ENCODE measurements at places on chromosomes 11 and 22.

GRCh38 chr11:22208151-22208858, 15.4 kb downstream of the ANO5 start:
- DNase-seq: no peak

- DNase-seq: no peak
These were observed 42.0 kb downstream of the MCHR1 start for GRCh38 chr22:40721266-40721665.

DNA sequence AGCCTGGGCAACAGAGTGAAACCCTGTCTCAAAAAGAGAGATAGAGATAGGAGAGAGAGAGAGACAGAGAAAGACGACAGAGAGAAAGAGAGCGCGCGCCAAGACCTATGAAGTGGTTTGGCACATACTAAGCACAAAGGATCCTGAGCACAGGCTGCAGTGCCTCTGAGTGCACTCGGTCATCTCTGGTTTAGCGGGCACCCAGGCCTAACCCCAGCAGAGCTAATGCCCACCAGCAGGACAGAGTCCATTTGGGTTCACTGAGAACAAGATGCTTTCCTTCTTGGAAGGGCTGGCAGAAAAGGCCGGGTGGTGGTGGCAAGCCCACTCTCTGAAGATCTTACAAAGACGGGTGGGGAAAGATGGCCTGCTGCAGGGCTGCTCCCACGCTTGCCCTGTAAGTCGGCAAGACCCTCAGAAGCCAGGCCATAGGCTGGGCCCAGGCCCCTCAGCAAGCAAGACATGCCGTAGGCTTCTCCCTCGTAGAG, 3.3 kb downstream of the SCARF2 start:
- DNase-seq: no peak

DNA sequence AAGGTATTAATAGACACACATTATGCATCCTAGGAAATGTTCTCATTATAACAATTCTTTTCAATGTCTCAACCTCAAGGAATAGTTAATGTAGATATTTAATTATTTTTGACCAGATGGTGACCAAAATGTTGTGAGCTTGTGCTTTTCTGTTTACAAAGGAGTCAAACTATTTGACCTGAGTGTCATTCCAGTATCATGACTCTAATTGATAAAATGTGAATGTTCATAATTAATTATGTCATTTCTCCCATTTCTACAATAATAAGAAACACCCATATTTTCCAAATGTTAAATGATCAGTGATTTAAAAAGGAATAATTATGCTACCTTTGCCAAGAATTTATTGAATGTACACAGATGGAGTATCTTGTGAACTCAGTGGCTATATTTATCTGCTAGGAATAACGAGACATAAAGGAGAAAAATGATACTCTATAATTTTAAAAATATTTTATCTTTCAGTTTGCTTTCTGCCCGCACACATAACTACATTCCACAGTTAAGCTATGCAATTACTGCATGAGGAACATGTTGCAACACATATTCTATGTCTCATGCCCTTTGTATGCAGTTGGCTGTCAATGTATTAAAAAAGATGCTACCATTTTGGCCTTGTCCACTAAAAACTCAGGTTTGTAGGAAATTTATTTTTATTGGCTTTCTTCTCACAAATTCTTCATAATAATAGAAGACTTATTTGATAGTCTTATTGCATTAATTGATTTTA, 376.7 kb upstream of the CCDC179 start:
- DNase-seq: no peak

DNA sequence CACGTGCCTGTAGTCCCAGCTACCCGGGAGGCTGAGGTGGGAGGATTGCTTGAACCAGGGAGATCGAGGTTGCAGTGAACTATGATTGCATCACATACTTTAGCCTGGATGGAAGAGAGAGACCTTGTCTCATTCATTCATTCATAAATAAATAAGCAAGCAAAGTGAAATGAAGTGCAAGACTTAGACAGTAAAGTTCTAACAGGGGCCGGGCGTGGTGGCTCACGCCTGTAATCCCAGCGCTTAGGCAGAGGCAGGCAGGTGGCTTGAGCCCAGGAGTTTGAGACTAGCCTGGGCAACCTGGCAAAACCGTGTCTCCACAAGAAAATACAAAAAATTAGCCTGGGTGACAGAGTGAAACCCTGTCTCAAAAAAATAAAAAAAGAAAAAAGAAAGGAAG, 1.6 kb upstream of the ZNF280A start:
- no peak for DNase-seq

DNA sequence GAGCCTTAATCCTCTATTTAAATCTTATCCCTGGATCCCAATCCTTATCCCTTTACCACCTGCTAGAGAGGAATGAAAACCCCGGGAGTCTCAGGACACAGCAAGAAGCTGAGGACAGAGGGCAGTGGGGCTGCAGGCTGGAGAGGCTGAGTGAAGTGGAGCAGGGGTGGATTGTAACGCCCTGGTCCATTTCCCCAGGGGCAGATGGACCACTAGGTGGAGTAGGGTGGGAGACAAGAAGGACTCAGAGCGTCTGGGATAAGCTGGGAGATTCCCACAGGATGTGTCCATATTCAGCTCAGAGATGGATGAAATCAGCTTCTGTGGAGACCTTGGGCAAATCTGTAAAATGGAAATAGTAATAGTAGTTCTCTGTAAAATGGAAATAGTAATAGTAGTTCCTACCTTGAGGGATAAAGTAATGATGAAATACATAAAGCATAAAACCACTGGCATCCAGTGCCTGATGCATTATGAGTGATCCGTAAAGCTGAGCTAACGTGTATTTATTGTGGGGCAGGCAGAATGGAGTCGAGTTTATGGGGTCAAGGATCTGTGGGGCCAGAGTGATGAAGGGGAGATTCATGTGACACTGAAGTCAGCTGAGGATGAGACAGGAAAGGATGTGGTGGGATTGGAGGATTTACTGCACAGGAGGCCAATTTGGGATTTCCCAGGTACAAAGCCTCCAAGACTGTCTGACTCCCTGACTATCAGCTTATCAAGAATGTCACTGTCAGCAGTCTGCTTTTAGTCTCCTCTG, 1.9 kb upstream of the ROBO4 start:
- no peak for DNase-seq

DNA sequence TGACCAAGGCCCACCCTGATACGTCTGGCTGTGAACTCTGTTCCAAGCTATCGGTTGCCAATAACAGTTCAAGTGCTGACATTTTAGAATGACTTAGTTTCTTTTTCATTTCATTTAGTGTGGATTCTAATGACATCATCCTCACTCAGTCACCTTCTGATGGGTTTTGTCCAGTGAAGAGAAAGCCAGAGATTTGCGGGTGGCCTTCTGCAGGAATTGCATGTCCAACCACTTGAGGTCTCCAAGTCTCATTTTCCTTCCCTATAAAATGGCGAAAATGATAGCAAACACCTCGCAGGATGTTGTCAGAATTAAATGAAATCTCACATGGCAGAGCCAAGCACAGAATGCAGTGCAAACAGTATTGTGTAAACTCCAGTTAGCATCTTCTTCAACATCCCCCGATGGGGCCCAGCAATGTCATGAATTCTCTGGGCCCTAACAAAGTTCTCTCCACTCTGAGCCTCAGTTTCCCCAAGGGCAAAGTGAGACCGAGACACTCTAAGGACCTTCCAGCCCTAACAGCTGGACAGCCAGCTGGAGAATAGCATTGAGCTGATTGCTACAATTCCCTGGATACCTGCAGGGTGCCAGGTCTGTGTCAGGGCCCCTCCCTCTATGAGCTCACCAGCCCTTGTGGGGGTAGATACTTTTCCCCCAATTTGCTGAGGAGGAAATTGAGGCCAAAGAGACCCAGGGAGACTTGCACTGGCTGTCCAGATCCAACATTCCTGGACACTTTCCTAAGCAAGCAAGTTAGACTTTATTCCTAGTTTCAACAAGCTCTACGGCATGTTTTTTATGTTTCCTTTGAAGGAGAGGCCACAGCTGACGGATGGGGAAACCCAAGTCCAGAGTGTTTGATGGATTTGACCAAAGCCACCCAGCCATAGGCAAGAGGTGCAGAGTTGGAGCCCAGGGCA, 286.7 kb downstream of the MN1 start:
- no peak for DNase-seq

GRCh38 chr11:62682518-62682917, 3.6 kb upstream of the UBXN1 start:
- DNase-seq: no peak

DNA sequence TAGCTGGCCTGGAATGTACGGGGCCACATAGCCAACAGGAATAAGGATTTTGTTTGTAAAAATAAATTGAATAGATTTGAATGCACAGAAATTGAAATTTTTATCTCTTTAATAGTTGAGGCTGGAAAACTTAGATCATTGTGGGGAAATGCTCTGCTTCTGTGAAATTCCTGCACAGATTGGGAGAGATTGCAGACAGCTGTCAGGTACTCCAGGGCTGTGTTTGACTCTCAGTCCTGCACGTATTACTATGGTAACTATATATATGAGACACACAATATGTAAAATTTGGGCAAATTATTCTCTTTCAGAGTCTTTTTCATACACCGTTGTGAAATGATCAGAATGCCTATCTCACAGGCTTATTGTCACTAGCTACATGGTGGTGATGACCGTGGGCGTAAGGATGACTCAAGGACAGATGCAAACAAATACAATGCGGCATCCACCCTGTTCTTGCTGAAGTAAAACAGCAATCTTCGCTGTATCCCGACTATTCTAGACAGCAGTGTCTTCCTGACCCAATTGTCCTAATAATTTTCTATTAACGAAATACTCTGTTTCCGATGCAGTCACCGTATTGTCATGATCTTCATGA, 79.4 kb downstream of the ZC3H12C start:
- DNase-seq: no peak

GRCh38 chr11:82901922-82902485, 468 bp downstream of the DDIAS start:
- no peak for DNase-seq

DNA sequence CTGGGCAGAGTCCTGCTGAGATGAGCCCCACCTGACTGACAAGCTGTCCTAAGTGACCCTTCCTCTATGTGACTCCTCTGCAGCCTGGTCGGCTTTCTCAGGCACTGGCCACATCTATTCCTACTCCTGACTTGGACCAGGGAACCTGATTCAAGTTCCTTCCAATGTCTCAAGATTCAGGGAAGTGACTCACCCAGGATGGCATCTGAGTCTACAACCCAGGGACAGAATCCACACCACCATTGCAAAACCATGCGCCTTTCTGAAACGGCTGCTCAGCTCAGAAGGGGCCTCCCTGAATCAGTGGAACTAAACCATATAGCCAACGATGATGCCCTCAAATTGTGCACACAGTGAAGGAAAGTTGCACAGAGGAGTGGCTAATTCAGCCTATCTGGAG, 63.9 kb upstream of the CSNK2A3 start:
- no peak for DNase-seq

DNA sequence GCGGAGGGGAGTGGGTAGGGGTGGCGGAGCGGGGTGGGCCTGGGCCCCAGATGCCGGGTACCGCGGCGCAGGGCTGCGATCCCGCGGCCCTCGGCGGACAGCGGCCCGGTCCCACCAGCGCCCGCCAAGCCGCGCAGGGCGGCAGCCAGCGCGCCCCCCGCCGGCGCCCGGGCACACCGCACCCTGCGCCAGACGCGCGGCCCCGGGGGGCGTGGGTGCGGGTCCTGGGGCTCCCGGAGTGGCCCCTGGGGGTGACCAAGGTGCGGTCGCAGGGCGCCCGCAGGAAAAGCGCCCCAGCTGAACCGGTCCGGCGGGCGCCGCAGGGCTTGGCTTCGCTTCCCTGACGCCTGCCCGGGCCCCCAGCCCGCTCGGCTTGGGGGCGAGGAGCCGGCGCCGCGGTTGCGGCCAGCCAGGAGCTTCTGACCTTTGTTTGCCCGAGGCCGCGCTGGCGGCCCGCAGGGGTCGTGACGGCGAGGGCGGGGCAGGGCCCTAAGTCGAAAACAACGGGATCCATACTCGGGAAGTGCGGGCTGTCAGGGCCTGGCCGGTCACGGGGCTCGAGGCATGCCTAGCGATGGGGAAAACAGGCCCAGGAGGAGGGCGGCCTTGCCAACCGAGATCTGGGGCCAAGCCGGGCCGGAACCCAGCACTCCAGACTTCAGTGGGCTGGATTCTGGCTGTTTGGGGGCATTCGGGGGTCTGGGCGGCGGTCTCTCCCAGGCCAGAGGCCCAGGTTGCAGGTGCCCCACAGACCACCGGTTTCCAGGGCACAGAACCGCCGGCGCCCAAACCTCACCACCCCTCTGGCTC, 581 bp upstream of the AP5B1 start:
- DNase-seq: peak; percentile 67

- DNase-seq: no peak
These were observed 112.8 kb upstream of the CADM1 start for GRCh38 chr11:115616971-115617370.

GRCh38 chr22:50252082-50253045, 1.3 kb upstream of the HDAC10 start:
- DNase-seq: peak; percentile 75

GRCh38 chr11:83480251-83480650, 194.1 kb upstream of the CCDC90B start:
- no peak for DNase-seq

GRCh38 chr11:93700830-93701229, 39.3 kb downstream of the CEP295 start:
- DNase-seq: no peak

DNA sequence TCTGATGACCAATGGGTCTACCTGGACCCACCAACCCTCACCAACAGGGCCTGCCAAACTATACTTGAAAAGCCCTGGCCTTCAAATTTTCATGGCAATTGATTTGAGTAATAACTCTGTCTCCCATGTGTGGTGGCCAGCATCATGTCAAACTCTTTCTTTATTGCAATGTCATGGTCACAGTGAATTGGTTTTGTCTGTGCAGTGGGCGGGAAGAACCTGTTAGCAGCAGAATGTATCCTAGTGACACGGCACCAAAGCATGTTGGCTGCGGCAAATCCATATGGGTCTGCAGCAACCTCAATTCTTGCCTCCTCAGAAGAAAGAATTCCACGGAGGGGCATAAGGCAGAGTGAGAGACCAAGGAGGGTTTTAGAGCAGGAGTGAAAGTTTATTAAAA, 19.6 kb upstream of the TMEM123 start:
- no peak for DNase-seq

DNA sequence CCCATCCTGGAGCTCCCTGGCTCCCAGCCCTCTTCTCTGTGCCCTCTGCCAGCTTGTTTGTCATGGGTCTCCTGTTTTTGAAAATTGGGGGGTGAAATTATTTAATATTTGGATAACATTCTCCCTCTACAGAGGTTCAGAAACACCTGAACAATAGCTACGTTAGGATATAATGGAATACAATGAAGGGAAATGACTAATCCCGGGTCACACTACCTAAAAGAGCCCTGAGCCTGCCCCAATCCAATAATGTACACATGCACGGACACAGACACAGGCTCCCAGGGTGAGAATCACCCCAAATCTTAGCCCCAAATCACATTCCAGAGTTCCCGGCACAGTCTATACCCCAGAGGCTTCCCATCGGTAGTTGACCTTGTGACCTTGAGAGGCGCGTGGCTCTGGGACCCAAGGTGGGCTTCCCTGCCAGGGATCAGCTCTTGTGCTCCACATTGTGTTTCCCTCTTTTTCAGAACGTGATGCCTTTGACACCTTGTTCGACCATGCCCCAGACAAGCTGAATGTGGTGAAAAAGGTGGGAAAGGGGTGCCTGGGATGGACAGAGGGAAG, 135.5 kb downstream of the PARVA start:
- DNase-seq: no peak
